ENCODE measurements at places on chromosomes 7 and 10. TPM values are rescaled to one million over a fixed set of nuclear protein-coding genes. Genes with fewer than 3 reads are reported as not detected.

The HOXA4 gene
- 4.9 TPM for total RNA-seq

DNA sequence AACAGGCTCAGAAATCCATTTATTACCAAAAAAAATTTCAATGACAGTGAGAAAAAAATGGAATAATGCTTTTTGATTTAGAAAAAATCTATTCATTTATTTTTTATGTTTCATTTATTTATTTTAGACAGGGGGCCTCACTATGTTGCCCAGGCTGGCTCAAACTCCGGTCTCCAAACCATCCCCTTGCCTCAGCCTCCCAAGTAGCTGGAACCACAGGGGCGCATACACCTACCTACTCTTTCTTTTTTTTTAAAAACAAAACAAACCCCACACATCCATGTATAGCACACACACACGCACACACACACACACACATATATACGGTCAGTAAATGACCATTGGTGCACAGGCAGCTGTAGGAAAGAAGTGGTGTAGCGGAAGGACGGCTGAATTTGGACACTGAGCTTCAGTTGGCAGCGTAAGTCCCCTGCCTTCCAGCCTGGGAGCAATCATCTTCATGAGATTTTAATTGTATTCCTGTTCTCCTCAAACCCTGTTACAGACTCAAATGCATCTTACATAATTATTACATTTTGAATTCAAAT, 28.8 kb downstream of the ARL4A start:
- no peak for DNase-seq

GRCh38 chr7:17554341-17555015, 256.0 kb downstream of the AHR start:
- DNase-seq: no peak

DNA sequence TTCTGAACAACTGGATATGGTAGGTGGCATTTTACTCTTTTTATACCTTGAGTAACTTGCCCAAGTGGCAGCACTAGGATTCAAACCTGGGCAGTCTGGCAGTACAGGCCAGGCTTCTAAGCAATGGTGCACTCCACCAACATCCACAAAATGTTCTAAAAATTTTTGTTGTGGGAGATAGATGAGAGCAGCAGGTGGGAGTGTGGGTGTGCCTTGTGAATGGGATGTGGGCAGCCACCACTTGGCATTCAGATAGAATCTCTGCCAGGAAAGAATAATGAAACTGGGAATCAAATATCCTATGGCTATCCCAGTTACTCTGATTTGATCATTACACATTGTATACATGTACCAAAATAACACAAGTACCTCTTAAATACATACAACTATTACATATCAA, 810.7 kb downstream of the MAGI2 start:
- no peak for DNase-seq

DNA sequence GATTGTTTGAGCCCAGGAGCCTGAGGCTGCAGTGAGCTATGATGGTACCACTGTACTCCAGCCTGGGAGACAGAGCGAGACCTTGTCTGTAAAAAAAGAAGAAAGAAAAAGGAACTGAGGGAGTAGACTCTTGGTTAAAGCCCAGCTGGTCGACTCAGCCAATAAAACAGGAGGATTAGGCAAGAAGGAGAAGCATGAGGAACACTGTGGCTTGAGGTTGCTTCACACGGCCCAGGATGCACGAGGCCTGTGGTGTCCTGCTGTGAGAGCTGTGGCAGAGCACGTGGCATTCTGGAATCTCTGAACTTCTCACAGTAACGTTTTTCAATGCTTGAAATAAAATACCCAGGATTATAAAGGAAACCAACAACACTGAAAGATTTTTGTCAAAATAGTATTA, 93.3 kb downstream of the CUL2 start:
- DNase-seq: no peak

DNA sequence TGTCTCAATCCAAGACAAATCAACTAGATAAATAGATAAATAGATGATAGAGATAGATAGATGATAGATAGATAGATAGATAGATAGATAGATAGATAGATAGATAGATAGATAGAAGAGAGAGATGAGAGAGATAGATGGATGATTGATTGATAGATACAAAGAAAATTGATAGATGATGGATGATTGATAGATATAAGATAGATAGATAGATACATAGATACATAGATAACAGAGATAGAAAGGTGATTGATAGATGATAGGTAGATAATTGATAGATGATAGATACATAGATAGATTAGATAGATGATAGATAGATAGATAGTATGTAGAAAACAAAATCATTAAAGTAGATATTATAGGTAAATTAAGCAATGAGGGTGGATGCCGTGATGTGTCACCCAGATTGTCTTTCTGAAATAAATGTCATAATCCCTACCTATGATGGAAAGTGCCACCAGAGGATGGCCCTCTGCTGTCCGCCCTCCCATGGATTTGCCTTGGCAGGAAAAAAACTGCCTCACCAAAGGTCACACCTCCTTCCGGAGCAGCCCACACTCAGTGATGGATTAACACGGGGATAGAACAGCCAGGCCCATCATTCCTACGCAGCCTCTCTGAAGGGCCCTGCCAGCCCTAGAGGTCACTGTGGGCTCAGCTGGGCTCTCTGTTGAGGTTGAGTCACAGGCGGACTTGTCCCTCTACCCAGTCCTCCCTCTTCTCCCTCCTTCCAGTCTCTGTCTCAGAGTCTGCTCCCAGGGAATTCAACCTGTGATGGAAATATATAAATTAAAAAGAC, 50.8 kb downstream of the KCNH2 start:
- no peak for DNase-seq

GRCh38 chr10:121155742-121156474, 304.7 kb downstream of the WDR11 start:
- peak; percentile 27 for DNase-seq

- DNase-seq: no peak
These were observed 104.9 kb downstream of the RAPGEF5 start for GRCh38 chr7:22252016-22252415.

The TMEM140 gene
- 21.2 TPM for total RNA-seq

DNA sequence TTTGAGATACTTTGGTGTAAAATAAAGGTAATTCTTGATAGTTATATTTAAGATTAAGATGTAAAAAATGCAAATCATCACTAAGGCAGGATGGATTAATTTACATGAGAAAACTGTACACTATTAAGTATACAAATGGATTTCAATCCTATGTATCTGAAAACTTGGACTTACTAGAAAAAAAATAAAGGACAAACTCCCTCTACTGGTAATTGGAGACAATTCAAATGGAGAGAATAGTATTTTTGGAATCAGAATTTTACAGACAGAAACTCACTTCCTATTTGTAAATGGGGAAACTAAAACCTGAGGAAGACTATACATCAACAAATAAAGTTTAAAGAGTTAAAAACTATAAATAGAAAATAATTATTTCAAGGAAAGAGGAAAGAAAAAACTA, 62.6 kb downstream of the CUL2 start:
- DNase-seq: no peak

The EPHB4 gene
- total RNA-seq: 36.8 TPM

The CRTAC1 gene
- total RNA-seq: not detected

DNA sequence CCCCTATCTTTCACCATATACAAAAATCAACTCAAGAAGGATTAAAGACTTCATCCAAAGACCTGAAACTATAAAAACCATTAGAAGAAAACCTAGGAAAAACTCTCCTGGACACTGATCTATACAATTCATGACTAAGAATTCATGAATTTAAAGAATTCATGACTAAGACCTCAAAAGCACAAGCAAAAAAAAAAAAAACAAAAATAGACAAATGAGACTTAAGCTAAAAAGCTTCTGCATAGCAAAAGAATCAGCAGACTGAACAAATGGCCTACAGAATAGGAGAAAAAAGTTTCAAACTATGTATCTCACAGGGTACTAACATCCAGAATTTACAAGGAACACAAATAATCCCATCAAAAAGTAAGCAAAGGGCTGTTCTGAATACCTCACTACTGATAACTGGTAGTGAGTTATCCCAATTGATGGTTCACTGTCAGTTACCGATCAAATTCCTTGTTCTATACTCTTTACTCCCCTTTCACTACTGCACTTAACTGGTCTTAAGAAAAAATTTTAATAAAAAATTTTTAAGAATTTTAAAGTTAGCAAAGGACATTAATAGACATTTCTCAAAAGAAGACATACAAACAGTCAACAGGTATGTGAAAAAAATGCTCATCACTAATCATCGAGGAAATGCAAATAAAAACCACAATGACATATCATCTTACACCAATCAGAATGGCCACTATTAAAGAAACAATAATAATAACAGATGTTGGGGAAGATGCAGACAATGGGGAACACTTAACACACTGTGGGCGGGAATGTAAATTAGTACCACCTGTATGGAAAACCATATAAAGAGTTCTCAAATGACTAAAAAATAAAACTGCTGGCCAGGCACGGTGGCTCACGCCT, 33.2 kb downstream of the KMT2C start:
- peak; percentile 65 for DNase-seq

- DNase-seq: no peak
These were observed 1.2 kb downstream of the KCNMA1 start for GRCh38 chr10:77636282-77636966.

GRCh38 chr10:46542567-46543465, 13.6 kb downstream of the GPRIN2 start:
- DNase-seq: no peak

The ZWINT gene
- 177 TPM for total RNA-seq

The TAS2R3 gene
- not detected for total RNA-seq

The ACTL6B gene
- total RNA-seq: not detected

DNA sequence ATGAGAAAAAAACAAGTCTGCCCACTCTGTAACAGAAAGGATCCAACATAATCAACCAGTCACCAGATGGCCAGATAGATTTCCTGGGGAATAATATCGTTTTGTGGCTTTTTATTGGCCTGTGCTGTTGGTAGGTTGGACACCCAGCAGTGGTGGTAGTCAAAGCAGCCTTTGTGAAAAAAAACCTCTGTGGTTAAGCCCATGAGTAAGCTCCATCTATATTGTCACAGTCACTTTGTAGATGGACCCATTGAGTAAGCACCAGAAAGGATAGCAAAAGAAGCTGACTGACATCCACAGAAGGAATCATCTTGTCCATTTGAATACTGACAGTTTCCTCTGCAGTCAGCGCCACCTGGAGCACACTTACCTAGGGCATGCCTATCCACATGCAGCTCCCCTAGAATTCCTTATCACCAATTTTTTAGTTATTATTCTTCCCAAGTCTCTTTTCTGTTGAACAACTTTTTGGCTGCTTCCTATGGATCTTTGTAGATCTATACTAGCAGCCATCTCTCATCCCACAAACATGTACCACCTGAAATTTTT, 96.9 kb downstream of the IQUB start:
- DNase-seq: no peak

The SPDYE1 gene
- not detected for total RNA-seq

GRCh38 chr10:11525503-11525902, 85.9 kb downstream of the USP6NL start:
- no peak for DNase-seq

The UTF1 gene
- not detected for total RNA-seq

- no peak for DNase-seq
These were observed 284.2 kb upstream of the ZMIZ1 start for GRCh38 chr10:78784546-78784945.

GRCh38 chr7:100017300-100017699, 1.9 kb downstream of the ZKSCAN1 start:
- no peak for DNase-seq

Measured in M059J (cell line).